ENCODE measurements at places on chromosomes 6 and 20.

DNA sequence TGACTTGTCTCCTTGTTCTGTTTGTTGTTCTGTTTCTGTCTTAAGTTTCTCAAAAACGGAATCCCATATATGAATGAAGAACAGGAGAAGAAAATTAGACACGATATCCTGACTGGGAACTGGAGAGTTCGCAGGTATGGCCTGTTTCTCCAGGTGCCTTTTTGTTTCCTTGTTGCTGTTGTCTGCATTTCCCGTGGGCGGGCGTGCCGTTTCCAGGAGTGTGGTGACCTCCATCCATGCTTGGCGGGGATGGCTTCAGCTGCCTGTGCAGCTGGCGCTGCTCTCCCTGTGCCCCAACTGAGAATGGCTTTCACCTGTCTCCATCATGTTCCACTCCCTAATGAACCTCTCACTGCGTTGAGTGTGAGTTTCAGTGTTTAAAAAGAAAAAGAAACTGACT is 4.4 kb downstream of the PNLDC1 start:
- no peak for DNase-seq

DNA sequence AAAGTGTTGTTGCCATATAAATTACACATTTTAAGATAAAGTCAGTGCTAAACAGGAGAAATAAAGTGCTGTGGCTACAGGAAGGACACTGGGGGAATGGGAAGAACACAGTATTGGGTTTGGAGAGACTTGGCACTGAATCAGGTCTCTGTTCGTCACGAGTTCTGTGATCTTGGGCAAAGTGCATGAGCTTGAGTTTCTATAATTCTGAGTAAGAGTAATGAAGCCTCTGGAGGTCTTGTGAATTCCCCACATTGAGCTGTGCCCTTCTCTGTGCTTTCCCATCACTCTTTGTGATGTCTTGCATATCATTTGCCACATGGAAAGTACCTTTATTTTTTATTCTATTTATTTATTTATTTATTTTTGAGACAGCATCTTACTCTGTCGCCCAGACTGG is 16.8 kb upstream of the EEF1A1 start:
- no peak for DNase-seq

- no peak for DNase-seq
Measured at GRCh38 chr20:15310361-15310760, 972.9 kb upstream of the FLRT3 start.

DNA sequence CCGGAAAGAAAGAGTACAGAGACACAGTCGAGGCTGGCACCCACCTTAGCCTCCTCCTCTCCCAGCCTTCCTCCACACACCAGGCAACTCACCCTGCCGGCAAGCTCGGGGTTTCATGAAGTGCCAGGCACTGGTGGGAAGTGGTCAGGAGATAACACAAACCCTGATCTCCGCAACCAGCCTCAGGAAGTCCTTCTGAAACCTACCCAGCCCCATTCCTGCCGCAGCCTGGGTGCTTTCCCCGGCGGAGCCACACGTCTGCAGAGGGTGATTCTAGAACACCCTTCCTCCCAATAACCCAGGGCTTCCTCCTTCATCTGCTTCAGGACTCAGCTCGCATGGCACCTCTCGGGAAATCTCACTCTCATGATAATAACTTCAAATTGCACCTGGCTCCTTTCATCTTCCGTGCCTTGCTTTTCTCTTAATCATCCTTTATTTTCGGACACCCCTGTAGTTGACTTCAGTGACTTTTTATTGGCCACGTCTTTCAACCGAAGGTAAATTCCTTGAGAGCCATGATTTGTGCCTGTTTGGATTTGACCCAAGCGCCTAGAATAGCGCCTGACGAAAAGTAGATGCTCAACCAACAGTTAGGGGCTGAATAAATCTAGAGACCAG is 8.7 kb upstream of the HLA-E start:
- peak; percentile 58 for DNase-seq

GRCh38 chr20:39813190-39813829 is 851.2 kb downstream of the DHX35 start:
- no peak for DNase-seq

DNA sequence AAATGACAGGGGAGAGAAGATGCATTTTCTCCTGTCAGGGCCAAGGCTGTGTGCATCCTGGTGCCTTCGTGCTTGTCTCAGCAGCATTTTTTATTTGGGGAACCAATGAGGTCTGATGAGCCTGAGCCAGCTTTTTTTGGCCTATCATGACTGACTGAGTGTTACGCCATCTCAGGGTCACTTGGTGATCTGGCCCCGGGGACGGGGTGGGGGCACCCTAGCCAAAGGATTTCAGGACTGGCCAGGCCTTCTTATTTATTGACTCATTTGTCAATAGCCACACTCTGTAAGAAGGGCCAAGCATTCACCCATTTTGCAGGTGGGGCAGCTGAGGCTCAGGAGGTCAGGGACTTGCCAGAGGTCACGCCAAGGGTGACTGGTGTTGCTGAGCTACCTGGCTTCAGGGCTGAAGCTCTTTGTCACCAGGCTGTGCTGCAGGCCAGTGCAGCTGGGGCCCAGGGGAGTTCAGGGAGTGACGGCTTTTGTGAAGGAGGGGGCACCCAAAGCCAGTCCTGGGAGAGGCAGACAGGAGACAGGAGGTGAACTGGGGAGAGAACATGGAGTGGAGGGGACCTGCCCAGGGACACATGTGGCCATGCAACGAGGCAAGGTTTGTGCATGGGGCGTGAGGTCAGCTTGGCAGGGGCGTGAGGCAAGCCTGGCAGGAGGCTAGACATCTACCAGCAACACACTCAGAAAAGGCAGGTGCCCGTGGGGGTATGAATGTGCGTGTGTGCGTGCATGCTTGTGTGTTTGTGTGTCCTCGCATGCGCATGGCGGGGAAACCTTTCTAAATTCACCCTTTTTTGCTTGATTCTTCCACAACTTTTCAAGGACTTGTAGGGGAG is 31.1 kb downstream of the VSTM2L start:
- no peak for DNase-seq

DNA sequence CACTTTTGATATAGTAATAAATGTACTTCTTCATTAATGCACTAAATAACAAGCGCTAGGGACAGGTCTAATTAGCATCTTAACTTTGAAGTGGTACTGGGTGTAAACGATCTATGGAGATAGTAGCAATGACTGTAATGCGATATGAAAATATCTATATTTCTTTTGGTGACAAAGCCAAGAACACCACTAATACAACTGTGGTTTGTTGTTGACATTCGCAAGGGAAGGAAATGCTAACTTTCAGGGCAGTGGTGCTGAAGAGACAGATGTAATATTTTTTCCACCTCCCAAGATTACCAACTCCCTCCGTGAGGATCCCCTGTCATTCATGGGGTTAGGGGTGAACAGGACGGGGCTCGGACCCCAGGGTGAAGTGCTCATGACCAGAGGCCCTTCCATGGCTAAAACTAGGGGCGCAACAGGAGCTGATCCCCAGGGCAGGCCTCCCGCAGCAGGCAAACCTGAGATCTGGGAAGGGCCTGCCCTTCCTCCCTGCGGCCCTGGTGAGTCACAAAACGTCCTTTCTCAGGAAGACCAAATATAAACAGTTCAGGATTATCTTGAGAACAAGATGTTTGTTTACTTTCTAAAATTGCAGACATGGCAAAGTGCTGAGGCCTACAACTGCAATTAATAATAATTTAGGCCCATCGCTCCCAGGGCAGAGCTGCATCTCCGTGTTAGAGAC is 65.0 kb upstream of the TOX2 start:
- no peak for DNase-seq

DNA sequence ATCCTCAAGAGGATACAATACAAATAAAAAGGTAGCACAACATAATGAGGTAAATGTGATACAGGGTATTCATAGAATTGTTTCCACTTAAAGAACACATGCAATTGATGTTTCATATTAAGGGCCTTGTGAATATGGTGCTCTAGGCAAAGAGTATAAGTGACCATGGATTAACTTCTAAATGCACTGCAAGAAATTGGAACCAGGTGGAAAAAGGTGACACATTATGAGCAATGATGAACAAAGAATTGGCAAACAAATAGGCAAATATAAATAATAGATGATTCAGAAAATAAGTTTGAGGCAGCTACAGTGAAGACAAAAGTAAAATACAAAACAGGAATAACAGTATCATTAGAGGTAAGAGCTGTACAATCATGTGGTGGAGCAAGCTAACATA is 192.0 kb downstream of the GRIK2 start:
- DNase-seq, result no peak

GRCh38 chr20:47795214-47795907 is 10.1 kb upstream of the SULF2 start:
- DNase-seq, result no peak

GRCh38 chr6:43246301-43247113 is 3.2 kb downstream of the TTBK1 start:
- DNase-seq, result no peak

DNA sequence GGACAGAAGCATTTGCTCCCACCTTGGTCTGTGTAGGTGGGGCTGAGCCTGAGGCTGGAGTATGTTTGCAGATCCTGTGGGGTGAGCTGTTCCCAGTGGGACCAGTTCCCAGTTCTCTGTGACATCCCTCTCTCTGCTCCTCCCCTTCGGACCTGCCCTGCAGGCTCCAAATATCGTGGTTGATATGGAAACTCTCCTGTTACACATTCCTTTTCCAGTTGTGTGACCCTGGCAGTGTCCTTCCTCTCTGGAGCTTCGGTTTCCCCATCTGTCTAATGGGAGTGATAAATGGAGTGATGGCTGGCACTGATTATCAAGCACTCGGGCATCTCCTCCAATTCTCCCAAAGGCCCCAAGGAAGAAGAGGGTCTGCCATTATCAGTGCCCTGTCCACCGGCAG is 15.7 kb upstream of the TGM2 start:
- no peak for DNase-seq

- DNase-seq, result no peak
Measured at GRCh38 chr6:29749308-29749662, 26.1 kb downstream of the HLA-F start.

DNA sequence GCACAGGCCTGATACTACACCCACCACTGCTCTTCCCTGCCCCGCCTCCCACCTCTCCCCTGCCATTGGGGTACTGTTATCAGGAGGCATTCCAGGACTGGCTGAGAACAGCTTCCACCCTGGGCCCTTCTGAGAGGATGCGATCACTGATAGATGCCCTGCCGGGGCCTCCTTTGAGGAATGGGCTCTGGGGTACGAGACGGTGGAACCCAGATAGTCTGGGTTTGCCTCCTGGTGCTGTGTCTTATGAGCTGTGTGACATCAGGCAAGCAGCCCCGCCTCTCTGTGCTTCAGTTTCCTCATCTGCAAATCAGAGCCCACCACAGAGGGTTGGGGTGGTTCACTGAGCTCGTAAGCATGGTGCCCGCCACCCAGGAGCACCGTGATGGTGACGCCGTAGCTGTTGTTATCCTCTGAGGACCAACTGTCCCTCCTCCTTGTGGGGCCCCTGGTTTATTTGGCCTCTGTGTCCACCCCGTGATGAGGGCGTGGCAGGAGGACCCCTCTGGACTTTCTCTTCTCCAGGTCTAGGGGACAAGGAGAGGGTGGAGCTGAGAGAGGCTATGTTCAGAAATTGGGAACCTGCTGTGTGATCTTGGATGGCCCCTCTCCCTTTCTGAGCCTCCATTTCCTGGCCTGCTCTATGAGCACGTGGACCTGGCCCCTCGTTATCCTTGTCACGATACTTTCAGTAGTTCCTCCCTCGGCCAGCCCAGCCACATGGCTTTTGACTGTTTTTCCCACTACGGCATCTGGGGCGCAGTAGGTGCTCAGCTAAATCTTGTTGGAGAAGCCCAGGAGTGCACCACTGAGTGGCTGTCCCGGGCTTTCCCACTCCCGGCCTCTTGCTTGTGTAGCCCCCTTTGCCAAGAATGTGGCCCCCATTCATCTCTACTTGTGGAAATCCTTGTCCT is 18.3 kb downstream of the SRC start:
- DNase-seq, result no peak

GRCh38 chr20:56715902-56716519 is 86.9 kb downstream of the TFAP2C start:
- no peak for DNase-seq

DNA sequence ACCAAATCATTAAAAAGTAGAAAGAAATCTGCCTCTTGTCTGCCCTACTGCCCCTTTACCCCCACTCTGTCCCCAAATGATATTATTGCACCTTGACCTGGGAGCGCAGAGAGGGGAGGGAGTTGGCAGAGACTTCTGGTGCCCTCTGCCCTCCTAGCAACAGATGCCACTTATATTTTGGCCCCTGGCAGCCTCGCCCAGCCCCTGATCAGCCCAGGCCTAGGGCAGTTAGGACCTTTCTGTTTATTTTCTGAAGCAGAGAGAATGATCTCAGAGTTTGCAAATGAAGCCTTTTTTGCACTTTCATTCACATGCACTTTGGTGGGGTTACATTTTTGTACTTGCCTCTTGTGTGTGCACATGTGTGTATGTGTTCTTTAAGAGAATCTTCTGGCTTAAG is 8.4 kb upstream of the SGK2 start:
- DNase-seq, result no peak

GRCh38 chr6:40407239-40407638 is 179.9 kb downstream of the LRFN2 start:
- DNase-seq, result no peak

GRCh38 chr6:38774929-38775707 is 60.0 kb downstream of the DNAH8 start:
- DNase-seq, result no peak

GRCh38 chr20:48606841-48607543 is 220.8 kb downstream of the PREX1 start:
- no peak for DNase-seq

- DNase-seq, result no peak
Measured at GRCh38 chr20:11755071-11755841, 162.4 kb upstream of the BTBD3 start.

DNA sequence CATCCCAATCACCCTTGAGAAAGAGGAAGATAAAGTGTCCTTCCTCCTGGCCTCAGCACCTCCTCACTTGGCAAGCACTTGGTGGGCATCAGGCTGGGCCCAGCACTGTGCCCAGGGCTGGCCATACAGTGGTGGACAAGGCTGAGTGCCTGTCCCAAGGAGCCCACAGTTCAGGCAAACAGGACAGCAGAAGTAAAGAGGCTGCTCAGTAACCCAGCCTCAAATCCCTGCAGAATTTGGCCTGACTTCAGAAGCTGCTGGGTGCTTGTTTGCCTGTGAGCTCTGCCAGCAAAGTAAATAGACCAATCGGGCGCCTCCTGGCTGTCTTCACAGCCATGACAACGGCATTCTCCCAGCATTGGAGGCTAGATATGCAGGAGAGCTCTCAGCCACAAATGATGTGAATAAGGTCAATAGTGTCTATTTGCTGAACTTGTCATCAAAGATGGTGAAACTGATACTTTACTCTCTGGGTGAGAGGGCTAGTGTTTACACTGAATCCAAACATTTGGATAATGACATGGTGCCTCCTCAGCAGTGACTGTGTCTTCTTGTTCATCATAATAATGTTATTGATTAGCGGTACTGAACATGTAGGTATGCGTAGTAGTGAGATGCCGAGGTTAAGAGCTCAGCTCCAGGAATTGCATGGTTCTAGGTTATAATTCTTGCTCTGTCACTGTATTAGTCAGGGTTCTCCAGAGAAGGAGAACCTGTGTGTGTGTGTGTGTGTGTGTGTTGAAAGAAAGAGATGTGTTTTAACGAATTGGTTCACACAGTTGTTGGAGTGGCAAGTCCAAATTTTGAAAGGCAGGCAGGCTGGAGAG is 36.9 kb upstream of the FANCE start:
- DNase-seq, result peak; percentile 14
